ENCODE measurements at places on chromosomes 12 and 14.

GRCh38 chr12:47995981-47996401 lies 8.3 kb downstream of the COL2A1 start:
- DNase-seq = no peak

- DNase-seq = no peak
These were observed 465.7 kb upstream of the MGAT4C start for GRCh38 chr12:86721713-86722397.

DNA sequence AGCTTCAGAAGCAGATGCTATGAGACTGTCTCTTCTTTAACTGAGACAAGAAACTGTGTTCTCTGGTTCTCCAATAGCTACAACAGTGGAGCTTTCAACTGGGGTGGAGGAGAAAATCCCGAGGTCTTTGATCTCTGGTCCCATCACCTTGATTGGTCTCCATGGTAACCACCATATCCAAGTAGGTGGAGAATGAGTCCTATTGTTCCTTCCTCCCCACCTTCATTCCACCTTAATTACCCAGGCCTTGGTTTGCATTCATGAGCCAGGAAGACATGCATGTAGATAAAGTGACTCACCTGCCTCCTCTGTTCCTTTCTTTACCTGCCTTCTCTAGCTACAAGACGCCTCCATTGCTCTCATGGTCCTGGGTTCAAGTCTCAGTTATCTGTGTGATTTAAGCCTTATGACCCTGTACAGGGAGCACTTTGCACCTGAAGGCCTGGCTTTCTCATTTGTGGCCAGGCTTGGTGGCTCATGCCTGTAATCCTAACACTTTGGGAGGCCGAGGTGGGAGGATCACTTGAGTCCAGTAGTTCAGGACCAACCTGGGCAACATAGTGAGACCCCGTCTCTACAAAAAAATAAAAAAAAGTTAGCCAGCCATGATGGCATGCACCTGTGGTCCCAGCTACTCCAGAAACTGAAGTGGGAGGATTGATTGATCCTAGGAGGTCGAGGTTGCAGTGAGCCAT lies 157.7 kb upstream of the TBX3 start:
- no peak for DNase-seq

DNA sequence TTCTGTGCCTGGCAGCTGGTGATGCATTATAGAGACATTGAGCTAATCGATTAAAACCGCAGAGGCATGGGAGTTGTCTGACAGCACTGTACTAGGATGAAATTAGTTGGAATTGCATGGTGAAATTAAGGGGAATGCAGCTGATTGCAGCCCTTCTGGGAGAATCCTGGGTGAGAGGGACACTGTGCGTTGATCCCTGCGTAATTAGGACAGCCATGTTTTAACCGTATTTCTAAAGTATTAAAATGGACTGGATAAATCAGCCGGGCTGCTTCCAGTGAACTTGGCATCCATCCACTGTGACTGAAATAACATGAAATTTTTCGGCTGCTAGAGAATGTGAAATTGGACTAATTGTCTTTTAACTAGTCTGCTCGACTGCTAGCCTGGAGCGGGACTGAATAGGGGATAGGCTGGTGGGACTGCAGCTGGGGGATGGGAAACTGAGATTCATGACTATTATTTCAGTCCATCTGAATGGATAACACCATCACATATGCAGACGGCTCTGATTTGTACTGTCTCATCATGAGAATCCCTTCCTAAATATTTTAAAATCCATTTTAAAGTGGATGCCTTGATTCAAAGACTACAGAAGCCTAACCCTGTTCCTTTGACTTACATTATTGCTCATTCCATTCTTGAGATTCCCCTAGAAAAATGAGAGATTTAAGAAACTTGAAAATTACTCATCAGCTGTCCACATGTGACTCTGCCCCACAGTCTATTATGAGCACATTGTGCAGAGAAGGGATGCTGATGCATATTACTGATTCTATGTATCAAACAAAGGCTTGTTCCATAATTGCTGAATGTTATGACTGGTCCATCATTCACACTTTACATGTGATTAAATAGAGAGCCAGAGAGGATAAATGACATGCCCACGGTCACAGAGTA lies 343.9 kb downstream of the NPAS3 start:
- no peak for DNase-seq

DNA sequence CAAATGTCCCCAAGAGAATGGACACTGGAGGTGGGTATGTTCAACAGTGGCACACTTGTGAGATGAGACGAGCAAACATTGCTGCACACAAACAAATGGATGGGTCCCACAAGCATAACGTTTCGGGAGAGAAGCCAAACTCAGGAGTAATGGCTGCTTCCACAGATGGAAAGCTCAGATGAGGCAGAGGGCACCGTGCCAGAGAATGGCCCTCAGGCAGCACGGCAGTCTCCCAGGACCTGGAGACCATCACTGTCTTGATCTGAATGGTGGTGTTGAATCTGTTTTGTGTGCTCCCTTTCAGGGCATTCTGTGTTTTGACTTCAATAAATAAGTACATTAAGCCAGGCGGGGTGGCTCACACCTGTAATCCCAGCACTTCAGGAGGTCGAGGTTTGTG lies 8.5 kb upstream of the CDCA4 start:
- no peak for DNase-seq

DNA sequence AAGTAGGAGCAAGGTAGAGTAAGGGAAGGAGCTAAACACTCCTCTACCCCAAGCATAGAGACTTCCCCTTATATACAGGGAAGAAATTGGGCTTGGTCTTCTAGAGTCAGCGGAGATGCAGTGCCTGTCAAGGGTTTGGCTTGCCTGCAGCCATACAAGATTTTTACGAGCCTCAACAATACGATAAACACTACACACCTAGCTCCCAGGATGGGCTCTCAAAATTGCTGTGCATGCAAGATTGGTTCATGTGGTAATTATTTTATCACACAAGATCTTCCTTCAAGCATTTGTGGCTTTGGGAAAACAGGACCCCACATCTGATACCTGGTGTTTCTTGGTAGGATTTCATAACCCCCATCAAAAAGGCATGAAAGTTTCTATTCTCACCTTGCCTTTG lies at the start of gene KRT1:
KRT1 (minus strand) TSS at position 45 of the 400 bp plus-strand sequence. CDS start 59 bp downstream, outside the sequence.
- DNase-seq = no peak

DNA sequence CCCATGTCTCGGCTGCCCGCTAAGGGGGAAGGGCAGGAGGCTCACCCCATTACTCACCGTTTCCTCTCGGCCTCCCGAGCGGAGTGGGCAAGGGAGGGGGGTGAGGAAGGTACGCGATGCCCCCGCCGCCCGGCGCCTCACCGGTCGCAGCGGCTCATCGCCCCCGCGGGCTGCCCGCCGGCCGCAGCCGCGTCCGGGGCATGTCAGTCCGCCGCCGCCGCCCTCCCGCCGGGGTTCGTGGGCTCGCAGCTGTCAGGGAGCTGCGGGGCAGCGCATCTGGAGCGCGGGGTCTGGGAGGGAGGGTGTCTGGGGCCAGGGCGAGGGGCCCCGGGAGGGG lies 461 bp downstream of the SLC8A3 start:
- no peak for DNase-seq

GRCh38 chr14:30584058-30584630 lies 25.2 kb downstream of the G2E3 start:
- no peak for DNase-seq

GRCh38 chr14:50974118-50974517 lies 29.8 kb upstream of the PYGL start:
- DNase-seq = no peak

- no peak for DNase-seq
These were observed 836 bp downstream of the PTPN21 start for GRCh38 chr14:88553886-88554456.

- DNase-seq = no peak
These were observed 2.7 kb downstream of the PRPH start for GRCh38 chr12:49297695-49298060.

- DNase-seq = no peak
These were observed at the start of gene CISTR for GRCh38 chr12:53751336-53752191. Gene CISTR, minus strand, starts transcription at chr12:53751979.

DNA sequence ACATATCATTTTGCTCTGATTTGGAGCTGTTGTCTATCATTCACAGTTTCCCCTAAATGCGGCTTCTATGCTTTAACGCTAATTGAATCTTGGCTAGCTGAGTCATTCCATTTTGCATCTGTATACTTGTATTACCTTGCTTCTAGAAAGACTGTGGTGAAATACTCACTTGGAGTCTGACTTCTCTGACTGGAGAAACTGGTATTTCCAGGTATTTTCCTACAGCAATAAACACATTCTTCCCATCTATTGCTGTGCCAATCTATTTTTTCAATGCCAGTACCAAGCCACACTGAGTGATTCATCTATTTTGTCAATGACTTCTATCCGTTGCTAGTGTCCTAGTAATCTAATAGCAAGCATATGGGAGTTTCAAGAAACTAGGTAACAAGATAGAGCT lies 76.0 kb upstream of the ST8SIA1 start:
- DNase-seq = no peak

DNA sequence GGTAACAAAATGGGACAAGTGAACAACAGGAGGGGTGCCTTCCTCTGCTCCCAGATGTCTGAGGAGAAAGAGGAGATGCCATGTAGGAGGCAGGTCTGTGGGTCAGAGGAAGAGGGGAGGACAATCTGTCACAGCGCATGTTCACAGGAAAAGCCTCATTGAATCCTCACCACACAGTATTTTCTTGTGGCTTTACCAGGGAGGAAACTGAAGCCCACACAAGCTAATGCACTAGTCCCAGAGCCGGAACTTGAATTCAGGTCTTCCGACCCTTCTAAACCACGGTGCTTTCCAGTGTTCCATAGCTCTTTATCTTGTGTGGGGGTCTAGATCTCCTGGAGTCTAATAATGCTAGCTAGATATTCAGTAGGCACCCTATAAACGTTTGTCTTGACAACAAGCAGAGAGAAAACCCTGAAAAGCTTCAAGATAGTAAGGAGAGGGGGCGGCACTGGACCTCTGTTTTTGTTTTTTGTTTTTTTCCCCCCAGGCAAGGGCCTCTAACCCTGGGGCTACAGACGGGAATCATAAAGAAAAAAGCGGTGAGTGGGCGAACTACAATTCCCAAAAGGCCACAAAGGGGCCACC lies 371 bp upstream of the SHMT2 start:
- no peak for DNase-seq

DNA sequence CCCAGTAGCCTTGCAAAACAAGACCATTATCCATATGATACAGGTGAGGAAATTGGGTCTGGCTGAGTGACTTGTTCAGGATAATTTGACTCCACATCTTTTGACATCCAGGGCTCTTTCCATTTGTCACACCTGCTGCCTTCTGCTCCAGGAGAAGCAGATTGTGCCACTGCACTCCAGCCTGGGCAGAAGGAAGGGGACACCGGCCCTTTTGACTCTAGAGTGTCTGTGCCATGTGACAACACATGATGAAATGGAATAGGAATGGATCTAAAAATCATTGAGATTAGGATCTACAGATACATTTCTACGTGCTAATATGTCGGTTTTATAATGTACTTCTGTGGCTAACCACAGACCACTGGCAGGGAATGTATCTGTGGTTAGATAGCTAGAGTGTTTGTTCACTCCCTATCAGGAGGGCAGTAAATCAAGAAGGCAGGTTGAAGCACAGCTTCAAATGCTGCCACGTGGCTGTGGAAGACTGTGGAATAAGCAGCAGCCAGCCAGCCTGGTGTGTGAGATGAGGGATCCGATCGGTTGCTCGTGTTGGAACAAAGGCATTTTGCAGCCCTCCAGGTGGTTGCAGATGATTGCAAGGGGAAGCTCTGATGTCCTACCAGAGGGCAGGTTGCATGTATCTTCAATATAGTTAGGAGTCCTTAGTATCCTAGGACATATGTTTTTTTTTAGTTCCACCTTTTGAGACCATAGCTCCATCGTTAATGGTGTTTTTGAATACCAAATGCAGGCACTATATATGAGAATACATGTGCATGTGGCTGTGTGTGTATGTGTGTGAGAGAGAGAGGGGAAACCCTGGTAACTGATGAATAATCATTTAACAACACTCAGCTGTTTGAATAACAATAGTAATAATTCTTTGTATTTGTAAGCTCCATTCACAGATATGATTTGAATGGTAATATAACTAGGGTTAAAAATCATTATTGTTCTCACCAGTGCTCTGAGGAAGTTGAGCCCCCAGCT lies 28.6 kb downstream of the EML1 start:
- no peak for DNase-seq

GRCh38 chr14:32545506-32546210 lies 216.6 kb downstream of the AKAP6 start:
- no peak for DNase-seq

GRCh38 chr14:85333841-85334240 lies 196.1 kb upstream of the FLRT2 start:
- no peak for DNase-seq

DNA sequence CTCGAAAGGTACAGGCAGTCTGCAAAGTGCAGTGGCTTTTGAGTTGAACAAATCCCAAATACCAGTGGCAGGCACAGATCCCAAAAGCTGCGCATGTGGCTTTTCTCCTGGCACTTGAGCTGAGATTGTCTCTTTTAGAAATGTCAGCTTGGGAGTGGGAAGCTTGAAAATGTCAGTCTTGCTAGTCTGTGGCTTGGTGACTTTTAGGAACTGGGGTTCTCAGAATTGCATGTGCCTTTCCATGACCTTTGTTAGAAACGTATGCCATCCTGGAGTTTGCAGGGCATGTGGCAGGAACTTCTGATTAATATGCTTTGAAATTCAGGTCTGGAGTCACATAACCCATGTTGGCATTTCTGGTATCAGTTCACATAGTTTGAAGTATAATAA lies 182.1 kb downstream of the CHST11 start:
- no peak for DNase-seq

GRCh38 chr14:89963288-89963978 lies 7.7 kb downstream of the TDP1 start:
- no peak for DNase-seq

DNA sequence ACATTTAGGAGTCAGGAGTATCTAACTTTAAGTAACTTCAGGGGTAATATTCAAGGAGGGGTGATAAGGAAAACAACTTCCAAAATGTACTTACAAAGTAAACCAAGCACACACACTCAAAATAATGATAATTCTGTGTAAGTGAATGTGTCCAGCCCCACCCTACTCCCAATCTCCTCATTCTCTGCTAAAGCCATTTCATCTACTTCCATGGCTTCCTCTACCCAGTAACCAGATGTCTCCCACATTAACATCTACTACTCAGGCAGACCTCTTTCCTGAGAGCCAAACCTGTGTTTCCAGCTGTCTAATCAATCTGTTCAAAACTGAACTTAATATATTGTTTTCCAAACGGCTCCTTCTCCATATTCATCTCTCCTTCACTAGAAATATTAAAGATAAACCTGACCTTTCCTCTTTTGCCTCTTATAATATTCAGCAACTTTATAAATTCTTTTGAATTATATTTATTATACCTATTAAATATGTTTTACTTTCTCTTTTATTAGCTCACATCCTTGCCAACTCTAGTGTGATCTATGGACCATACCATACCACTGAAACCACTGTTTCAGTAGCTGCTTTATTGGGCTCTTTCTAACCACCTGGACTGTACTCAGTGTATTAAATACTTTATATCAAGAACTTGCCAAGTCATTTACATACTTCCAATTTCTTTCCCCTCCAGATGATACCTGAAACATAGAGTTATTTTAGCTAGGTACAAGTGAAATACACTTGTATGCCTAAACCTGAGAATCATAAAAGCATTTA lies 170.7 kb downstream of the PPFIA2 start:
- DNase-seq = no peak
